ENCODE measurements at places on chromosomes 2 and 18. TPM values are rescaled to one million over a fixed set of nuclear protein-coding genes. Genes with fewer than 3 reads are reported as not detected.

HOXD8 gene
- polyA plus RNA-seq, result not detected

POMC gene
- polyA plus RNA-seq, result not detected

PROM2 gene
- not detected for polyA plus RNA-seq

ANKRD62 gene
- polyA plus RNA-seq, result not detected

C2orf72 gene
- 3.6 TPM for polyA plus RNA-seq

RAD51AP2 gene
- 0.46 TPM for polyA plus RNA-seq

CHPF gene
- 3.1 TPM for polyA plus RNA-seq

All from Purkinje cell (primary cell).